ENCODE measurements at places on chromosomes 6 and 20. TPM values are rescaled to one million over a fixed set of nuclear protein-coding genes. Genes with fewer than 3 reads are reported as not detected.

PRPH2 gene
- not detected for total RNA-seq

LY6G6C gene
- total RNA-seq: 0.66 TPM

PRKN gene
- total RNA-seq: 1.5 TPM

TGM3 gene
- not detected for total RNA-seq

ACTL10 gene
- total RNA-seq: 1.4 TPM

PEX6 gene
- total RNA-seq: 27.1 TPM

LY6G6D gene
- not detected for total RNA-seq

PACRG gene
- 0.72 TPM for total RNA-seq

TP53RK gene
- total RNA-seq: 16.7 TPM

IP6K3 gene
- total RNA-seq: 4.6 TPM

DNAH8 gene
- not detected for total RNA-seq

PRND gene
- not detected for total RNA-seq

PROCR gene
- 39.5 TPM for total RNA-seq

CLDN20 gene
- not detected for total RNA-seq

ULBP1 gene
- total RNA-seq: 8.8 TPM

HSPA1L gene
- total RNA-seq: 1.1 TPM

DUSP15 gene
- total RNA-seq: 1.2 TPM

WFDC2 gene
- 2.4 TPM for total RNA-seq

MOG gene
- not detected for total RNA-seq

TLDC2 gene
- total RNA-seq: not detected

CRISP2 gene
- total RNA-seq: not detected

SPAG4 gene
- total RNA-seq: 1.2 TPM

FOXC1 gene
- total RNA-seq: 2.9 TPM

SLC26A8 gene
- total RNA-seq: not detected

CENPW gene
- 16.1 TPM for total RNA-seq

BTBD9 gene
- total RNA-seq: 10.3 TPM

CNKSR3 gene
- total RNA-seq: 11.1 TPM
